ENCODE measurements at places on chromosomes 5 and 9.
A peak's percentile ranks its signal among the peaks of the same experiment; 100 is the strongest.

GRCh38 chr5:176660530-176660859 lies 13.2 kb downstream of the TSPAN17 start:
- DNase-seq = no peak

DNA sequence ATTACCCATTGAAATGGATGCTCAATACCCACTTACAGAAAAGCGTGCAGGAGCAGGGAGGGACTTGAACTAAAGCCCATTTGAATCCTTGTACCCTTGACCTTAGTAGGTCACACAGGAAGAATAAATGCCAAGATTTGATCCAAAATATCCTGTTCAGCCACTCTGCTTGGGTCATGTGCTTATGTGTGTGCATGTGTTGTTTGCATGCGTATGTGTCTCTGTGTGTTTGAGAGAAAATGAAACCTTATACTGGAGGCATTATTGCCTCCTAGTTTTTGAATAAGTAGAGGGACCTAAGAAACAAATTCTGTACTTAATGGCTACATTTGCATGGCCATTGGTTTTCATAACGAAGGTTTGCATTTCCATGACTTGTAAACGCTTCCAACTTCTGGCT lies 63.4 kb upstream of the TRIM32 start:
- no peak for DNase-seq

GRCh38 chr5:172762214-172763119 lies 8.5 kb downstream of the DUSP1 start:
- DNase-seq = no peak

GRCh38 chr5:164012371-164012770 lies 507.0 kb downstream of the MAT2B start:
- DNase-seq = no peak

- DNase-seq = no peak
Observed at GRCh38 chr5:23627976-23628375, 120.6 kb downstream of the PRDM9 start.

DNA sequence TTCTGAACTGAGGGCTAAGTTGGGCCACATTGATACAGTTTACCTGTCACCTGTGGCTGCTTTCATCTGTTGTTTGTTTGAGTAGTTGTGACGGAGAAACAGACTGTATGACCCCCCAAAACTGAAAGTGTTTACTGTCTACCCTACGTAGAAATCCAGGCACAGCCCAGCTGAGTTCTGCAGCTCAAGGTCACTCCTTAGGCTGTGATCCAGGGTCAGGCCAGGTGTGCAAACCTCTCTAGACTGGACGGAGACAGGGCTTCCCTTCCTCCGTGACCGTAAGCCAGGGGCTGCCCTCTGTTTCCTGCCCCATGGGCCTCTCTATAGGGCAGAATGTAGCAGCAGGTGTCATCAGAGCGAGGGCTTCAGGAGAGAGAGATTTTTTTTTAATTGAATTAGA lies 207.9 kb upstream of the OTULINL start:
- DNase-seq = no peak

DNA sequence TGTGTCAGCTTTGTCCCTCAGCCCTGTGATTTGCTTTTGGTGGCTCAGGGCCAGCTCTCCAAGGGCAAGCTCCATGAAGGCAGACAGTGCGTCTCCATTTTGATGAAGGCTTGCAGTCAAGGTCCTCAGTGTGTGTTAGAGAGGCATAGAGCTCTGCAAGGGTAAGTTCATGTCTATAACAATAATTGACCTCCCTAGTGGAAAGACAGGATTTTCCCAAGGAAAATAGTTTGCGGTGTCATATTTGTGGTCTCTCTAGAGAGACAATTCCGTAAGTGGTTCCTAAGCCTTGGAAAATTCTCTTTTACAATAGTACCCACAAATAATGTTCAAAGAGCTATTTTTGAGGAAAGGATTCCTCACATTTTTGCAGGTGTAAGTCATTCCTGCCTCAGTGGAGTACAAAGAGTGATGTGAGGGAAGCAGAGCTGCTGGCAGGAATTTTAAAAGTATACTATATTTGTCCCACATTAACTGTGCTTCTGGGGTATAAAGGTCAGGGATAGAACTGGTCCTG lies 40.2 kb downstream of the SLC1A3 start:
- no peak for DNase-seq

- DNase-seq = peak; percentile 68
Observed at GRCh38 chr9:34047864-34048726, 592 bp downstream of the UBAP2 start.

DNA sequence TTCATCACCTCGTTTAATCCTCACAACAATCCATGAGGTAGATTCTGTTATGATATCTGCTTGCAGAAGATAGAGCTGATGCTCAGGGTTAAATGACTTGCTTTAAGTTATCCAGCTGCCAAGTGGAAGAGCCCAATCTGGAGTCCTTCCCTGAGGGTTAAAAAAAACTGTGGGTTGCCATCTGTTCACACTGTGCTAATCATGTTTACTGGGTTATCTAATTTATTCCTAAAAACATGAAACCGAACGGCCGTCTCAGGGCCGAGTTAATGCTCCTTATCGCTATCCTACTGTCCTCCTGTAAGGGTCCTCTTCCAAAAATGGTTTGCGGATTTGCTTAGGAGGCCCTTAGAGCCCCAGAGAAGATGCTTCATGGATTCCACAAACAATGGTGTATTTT lies 153.3 kb downstream of the YIPF5 start:
- DNase-seq = no peak

- no peak for DNase-seq
Observed at GRCh38 chr5:134600600-134600999, 32.0 kb downstream of the SAR1B start.

GRCh38 chr5:171074747-171075146 lies 212.9 kb downstream of the RANBP17 start:
- DNase-seq = no peak

DNA sequence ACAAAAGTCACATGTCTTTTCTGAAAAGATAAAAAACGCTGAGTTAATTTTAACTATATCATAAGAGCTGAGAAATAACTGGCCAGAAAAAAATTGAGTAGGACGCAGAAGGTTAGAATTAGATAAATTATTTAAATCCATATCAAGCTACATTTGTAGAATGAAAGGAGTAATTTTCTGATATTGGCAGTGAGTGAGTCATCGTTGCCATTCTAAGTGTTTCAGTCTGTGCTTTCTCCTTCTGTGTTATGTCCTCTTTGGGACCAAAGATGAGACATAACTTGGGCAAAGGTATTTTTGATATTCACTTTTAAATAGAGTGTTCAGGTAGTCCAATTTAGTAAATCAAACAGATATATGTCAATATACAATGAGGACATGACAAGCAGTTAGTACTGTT lies 34.4 kb upstream of the KCNN2 start:
- DNase-seq = no peak

- DNase-seq = no peak
Observed at GRCh38 chr5:59178482-59178881, 595.6 kb downstream of the RAB3C start.

GRCh38 chr5:138960145-138960692 lies 85.1 kb upstream of the LRRTM2 start:
- DNase-seq = no peak

DNA sequence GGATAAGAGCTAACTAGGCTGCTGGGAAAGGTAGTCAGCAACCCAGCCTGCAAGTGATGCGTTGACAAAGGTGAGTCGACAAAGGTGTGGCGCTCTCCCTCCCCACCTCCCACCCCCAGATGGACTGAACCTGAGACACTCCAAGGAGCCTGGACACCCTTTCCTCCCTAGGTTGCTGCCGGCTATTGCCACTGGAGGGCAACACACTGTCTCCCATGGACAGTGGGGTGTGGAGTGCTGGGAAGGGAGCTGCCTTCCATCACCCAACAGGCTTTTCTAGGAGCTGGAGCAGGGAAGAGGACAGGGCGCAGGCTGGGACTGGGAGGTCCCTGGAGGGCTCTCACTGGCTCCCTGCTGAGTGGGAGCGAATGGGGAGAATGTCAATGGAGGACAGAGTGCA lies 75.4 kb upstream of the ARAP3 start:
- DNase-seq = no peak

- no peak for DNase-seq
Observed at GRCh38 chr5:135069016-135069770, 35.2 kb upstream of the PITX1 start.

DNA sequence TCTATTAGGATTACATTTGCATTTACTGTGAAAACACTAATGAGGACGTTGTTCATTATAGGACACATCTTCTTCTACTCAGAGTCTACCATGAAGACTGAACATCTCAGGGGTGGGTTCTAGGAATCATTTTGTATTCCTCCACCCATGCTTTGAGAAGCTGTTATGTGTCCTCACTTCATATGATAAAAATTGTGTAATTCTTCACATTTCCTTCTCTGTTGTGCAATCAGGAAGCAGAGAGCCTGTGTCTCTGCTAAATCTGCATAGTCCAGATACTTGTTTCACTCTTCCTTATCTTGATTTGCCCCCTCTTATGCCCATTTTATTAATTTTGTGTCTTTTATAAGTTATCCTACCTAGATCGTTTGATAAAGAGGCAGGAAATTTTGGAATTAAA lies 97.8 kb upstream of the IQGAP2 start:
- DNase-seq = no peak

DNA sequence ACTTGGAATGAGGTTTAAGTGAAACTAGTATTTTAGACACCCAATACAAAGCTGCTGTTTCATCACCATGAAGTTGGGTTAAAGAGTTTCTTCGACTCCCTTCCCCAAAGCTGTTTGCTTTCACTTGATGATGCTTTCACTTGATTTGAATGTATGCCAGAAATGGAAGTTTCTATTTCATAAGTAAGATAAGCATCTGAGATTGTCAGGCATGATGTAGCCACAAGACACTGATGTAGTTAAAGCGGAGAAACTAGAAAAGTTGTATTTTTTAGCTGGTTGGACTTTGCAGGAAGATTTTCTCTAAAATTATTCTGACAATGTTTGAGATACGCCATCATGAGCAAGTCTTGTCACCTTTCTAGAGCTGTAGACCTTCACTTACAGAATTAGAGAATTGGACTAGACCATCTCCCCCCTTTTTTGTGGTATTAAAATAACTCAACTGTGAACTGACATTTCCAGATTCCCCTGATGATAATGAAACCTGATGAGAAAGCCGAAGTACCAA lies 20.0 kb downstream of the MOCS2 start:
- DNase-seq = no peak

- no peak for DNase-seq
Observed at GRCh38 chr9:18639911-18640310, 166.0 kb downstream of the ADAMTSL1 start.

GRCh38 chr9:121447321-121447834 lies 52.3 kb downstream of the GGTA1 start:
- DNase-seq = no peak

- no peak for DNase-seq
Observed at GRCh38 chr5:81202655-81203054, 30.5 kb upstream of the CKMT2 start.

- no peak for DNase-seq
Observed at GRCh38 chr9:28197653-28198052, 624.4 kb upstream of the C9orf72 start.

GRCh38 chr5:58887721-58888409 lies 305.0 kb downstream of the RAB3C start:
- no peak for DNase-seq

- no peak for DNase-seq
Observed at GRCh38 chr9:119788921-119789320, 419.7 kb upstream of the BRINP1 start.

GRCh38 chr9:107504585-107505455 lies 15.3 kb upstream of the KLF4 start:
- no peak for DNase-seq

- no peak for DNase-seq
Observed at GRCh38 chr5:151095341-151096000, 14.6 kb upstream of the TNIP1 start.

- no peak for DNase-seq
Observed at GRCh38 chr9:19913151-19913550, 124.3 kb upstream of the SLC24A2 start.

DNA sequence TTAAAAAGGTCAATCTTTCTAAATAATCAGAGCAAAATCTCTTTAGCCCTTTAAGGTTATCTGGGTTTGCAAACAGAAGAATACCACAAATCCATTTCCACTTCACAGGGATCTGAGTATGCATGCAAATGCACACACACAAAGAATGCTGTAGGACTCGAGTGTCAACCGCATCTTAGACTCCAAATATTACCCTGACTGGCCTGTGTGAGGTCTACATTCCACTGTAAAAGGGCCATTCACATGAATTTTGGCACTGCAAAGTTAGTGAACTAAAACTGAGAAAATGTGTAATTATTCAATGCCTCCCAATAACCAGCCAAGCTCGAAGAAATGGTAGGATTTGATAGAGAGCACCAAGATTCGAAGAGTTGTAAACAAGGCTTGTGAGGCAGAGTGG lies 199.9 kb downstream of the AGTPBP1 start:
- DNase-seq = no peak

DNA sequence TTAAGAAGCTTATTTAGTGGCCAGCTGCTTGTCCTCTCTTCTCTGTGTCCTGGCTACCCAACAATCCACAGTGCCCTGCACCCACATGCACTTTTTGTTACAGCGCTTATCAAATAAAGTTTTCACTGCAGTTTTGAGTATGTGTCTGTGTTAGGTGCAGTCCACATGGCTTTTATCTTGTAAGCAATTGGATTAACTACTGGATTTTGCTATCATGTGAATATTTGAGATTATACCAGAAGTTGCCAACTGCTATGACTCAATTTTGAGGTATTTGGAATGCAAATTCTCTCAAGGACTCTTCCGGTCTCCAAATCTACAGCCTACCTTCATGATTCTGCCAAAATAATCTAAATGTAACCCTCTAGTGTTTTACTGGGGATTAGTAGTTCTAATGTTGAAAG lies 690.2 kb downstream of the NR2F1-AS1 start:
- DNase-seq = no peak

GRCh38 chr5:456351-457194 lies 13.6 kb downstream of the EXOC3 start:
- DNase-seq = no peak

- DNase-seq = no peak
Observed at GRCh38 chr5:172451771-172452197, 2.5 kb downstream of the SH3PXD2B start.

DNA sequence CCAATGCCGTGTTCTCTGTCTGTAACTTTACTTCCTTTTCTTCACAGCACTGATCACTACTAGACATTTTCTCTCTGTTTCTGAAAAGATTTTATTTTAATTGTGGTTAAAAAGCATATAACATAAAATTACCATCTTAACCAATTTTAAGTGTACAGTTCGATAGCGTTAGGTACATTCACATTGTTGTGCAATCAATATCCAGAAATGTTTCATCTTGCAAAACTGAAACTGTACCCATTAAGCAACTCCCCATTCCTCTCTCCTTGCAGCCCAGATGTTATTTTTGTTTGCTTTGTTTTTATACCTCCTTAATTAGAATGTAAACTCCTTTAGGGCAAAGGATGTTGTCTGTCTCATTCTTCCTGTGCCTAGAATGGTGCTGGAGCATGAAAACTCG lies 47.5 kb downstream of the COL27A1 start:
- no peak for DNase-seq

Measured in stimulated activated CD4-positive, alpha-beta T cell treated with anti-CD3 and anti-CD28 coated beads, Interleukin-2, amount 100 ng/mL, for 24 hours (primary cell).